GM12865 (cell line): ENCODE measurements at places on chromosomes 3 and 15.

- DNase-seq, result no peak
Observed at GRCh38 chr15:27797765-27798164, 301.4 kb downstream of the OCA2 start.

DNA sequence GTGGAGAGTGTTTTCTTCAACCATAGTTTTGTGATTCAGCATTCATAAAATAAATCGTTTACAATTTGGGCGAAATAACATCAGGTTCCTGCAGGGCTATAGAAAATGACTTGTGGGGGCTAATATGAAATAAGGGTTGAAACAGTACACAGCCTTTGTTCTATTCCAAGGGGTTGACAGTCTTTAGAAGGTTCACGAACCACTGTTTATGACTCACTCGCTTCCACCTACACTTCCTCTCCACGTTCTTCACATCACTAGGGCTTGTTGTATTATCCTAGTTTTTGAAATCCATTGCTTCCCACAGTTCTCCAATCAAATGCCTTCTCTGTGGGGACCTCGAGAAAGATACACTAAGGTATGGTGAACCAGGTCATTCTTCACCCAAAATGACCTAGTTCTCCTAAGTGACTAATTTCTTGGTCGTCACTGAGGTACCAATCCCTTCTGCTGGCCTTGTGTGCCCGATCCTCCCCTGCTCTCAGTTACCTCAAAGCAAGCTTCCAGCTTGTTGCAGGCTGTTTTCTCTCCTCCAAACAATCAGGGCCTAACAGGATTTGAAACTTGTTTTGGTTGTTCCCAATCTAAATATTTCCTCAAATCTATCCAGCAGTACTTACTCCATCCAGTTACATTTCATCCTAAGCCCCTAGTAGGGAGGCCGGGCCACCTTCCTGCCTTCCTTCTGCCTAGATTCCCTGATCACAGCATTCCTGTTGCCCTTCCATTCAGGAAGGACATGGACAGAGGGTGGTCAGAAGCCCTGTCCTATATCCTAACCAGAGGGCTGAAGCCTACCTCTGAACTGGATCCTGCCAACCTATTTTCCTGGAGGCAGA is 23.1 kb upstream of the TBL1XR1 start:
- DNase-seq, result no peak

- DNase-seq, result no peak
Observed at GRCh38 chr3:153169793-153170383, 7.9 kb downstream of the RAP2B start.

DNA sequence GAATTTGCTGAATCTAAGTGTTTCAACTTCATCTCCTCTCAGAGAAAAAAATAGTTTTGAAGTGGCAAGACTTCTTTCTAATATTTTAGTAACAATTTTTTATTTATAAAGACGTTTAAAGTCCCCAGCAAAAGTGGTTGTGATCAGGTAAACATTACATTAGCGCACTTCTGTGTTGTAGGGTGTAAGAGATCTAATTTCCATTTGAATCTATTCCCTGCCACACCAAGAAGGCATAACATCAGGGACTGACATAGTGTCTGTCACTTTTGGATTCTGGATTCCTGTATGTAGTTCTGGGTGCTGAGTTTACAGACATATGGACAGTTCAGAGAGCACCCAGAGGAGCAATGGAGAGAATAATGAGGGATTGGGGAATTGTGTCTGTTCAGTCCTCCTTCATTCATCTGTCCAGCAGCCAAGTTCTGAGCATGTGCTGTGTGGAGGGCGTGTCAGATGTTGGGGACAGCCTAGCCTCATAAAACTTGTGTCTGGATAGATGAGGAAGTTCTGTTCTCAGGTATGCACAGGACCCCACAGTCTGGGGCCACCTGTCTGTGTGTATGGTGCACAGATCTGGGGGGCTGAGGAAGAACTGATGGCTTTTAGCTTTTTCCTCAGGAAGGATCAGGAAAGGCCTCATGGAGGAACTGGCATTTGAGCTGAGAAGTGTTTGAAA is 65.6 kb downstream of the MAP2K5 start:
- DNase-seq, result no peak

GRCh38 chr15:74423431-74424257 is 10.1 kb downstream of the SEMA7A start:
- DNase-seq, result no peak

- peak; percentile 12 for DNase-seq
Observed at GRCh38 chr3:57434041-57434440, 110.1 kb downstream of the DNAH12 start.

- DNase-seq, result no peak
Observed at GRCh38 chr3:107394502-107394901, 17.3 kb downstream of the CCDC54 start.

DNA sequence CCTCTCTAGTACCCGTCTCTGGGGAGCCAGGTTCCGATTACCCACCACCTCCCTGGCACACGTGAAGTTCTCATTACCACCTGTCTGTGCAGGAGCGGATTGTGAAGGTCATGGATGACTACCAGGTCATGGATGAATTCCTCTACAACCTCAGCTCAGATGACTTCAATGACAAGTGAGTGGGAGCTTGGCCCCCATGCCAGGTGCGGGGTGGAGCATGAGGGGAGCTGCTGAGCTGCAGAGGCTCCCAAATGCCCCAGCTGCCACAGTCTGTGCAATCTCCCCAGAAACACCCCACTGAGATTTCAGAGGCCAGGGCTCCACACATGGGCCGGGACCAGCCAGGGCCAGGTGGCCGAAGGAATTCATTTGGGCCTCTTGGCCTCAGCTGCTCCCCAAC is 34.3 kb downstream of the DNAH1 start:
- no peak for DNase-seq

DNA sequence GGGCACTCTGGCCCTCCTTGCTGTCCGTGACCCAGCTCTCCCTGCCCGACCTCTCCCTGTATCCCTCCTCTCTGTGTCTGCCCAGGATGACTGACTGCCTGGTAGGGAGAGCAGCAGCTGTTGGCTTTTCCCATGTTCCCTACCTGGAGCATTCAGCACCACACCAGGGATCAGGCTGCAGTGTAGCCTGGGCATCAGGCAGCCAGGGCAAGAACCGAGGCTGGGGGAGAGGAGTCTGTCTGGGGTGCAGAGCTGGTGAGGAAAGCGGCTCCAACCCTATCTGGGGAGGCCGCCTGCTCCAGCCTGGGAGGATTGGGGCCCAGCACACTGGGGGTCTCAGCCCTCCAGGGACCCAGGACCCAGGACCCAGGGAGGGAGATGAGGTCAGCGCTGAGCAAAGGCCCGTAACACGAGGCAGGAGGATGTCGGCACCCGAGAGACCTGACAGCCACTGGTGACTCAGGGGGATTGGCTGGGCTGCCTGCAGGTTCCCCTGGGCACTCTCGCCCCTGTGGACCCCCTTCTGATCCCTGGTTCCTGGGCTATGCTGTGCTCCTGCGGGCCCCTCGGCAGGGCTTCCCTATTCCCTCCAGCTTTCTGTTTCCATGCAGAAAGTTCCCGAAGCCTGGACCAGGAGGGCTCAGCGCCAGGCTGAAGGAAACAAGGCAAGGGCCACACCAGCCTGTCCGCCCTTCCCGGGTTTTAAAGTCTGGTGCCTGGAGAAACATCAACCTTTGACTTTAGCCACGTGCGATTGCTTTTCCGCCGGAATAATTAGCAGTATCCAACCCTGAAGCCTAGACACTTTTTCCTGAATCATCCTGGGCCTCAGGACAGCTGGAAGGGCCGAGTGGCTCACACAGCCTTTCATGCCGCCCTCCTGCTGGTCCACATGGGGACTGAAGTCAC is 128.2 kb upstream of the MEF2A start:
- no peak for DNase-seq

DNA sequence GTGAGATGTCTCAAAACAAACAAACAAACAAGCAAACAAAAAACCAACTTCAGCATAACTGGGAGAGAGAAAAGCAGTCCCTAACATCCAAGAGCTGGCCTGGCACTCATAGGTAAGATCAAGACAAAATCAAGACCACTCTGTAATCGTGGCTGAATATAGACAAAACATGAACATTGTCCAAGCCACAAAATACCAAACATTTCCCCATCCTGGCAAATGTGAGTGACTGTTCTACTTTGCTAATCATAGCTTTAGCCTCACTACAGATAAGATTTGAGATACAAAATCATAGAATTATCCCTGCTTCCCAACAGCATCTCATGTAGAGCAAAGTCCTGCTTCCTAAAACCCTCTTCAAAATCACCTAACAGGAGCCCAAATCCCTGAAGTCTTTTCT is 116.7 kb upstream of the PRTG start:
- DNase-seq, result no peak

DNA sequence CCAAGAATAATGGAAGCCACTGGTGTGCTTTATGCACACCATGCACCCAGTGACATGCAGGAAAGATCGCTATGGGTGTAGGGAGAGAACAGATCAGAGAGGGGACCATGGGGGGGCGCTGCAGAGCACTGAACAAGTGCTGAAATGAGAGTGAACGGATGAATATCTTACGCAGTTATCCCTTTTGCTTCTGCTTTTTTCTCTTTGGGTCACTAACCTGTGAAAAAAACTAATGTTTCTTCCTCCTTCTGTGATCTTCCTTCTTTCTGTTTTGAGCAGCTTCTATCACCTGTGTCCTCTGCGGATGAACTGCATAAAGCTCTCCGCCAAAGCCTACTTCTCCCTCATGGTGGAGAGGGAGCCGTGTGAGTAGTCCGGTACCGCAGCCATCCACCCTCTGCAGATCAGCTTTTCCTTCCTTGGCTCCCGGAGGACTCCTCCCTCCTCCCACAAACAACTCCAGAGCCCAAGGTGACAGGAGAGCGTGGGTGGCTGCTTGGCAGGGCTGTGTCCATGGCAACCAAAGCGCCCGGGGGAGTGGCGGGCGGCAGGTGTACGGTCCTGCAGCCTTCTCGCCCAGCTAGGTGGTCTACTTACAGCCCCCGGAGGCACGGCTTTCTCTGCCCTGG is 106.2 kb downstream of the DGKG start:
- peak; percentile 57 for DNase-seq

GRCh38 chr3:4983739-4984510 is 4.7 kb downstream of the BHLHE40 start:
- peak; percentile 95 for DNase-seq

DNA sequence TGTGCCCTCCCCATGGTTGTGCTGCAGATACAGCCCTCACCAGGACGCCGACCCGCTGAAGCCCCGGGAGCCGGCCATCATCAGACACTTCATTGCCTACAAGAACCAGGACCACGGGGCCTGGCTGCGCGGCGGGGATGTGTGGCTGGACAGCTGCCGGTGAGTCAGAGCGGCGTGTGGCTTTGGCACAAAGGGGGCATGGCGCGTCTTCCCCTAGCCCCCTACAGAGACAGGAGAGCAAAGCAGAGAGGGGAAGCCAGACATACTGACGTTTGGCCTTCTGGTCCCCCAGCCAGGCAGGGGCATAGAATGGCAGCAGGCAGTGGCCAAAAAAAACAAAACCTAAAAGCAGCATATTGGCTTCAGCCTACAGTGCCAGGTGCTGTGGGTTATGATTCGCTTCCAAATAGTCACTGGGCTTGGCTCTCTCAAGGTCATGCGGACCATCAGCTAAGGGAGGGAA is 64.0 kb downstream of the MESD start:
- DNase-seq, result no peak

DNA sequence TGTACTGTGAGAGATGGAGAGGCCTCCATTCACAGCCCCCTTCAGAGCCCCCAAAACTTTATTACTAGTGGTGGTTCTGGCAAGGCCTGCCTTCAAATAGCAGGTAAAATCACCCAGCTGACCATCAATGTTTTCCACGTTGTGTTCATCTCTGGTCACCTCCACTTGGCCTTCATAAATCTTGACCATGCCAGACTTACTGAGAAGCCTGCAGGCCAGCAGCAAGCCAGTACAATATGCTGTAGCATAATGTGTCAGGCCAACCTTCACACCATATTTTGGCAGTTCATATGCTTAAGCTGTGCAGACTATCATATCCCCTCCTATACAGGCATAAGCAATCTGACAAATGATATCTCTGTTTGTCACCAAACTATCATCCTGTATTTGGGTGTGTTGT is 62.1 kb downstream of the ZNF621 start:
- no peak for DNase-seq

GRCh38 chr15:73539212-73540128 is 93.7 kb downstream of the NPTN start:
- no peak for DNase-seq

DNA sequence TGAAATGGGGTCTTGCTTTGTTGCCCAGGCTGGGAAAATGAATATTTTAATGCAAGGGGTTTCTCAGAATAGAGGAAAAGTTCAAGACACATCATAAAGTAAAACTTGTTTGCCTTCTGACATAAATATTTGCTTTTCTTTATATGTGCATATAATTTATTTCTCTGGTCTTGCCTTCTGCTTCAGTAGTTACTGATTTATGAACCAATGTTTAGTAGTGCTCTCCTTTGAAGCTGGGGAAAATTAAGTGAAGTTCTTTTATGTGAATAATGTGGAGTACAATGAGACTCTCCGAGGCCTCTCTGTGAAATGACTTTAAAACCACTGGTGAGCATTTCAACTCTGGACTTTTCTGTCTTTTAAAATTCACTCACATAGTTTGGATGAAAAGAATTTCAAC is 55.6 kb downstream of the MAGI1 start:
- no peak for DNase-seq

GRCh38 chr3:104596551-104596950 is 770.2 kb upstream of the ALCAM start:
- peak; percentile 71 for DNase-seq

- DNase-seq, result no peak
Observed at GRCh38 chr15:62591842-62592838, 427.1 kb upstream of the C2CD4B start.

GRCh38 chr3:27342267-27342666 is 26.9 kb downstream of the NEK10 start:
- no peak for DNase-seq

GRCh38 chr15:100926971-100927756 is 8.0 kb downstream of the LRRK1 start:
- peak; percentile 51 for DNase-seq

DNA sequence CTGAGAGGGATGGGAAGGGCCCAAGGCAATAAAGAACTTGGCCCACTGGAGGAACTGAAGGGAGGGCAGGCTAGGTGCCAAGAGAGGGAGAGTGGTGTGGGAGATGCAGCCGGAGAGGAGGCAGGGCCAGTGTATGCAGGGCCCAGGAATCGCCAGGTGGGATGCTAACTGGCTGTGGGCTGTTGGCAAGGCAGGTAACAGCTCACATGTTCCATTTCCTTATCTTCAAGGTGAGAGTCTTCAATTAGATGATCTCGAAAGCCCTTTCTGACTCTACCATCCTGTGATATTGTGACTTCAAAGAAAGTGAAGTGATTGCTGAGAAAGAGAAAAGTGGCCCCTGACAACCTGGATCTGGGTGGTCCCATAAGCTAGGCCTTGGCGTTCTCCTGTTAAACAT is 49.0 kb downstream of the CASR start:
- DNase-seq, result peak; percentile 22

- DNase-seq, result no peak
Observed at GRCh38 chr3:147299656-147300055, 106.7 kb downstream of the ZIC4 start.

DNA sequence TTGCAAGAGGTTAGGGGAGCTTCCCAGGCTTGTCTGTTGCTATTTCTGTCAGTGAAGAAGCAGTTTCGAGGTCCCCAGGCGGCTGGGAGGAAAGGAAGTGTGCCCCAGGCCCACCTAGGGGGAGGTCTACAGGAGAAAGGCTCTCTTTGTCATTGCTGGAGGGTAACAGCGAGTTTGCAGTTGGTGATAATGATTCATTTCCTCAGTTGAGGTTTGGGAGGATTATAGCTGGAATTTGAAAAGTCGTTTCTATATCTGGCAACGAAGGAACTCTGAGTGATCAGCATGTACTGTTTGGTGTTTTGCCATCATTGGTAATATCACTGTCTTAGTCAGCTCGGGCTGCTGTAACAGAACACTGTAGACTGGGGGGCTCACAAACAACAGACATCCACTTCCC is 65.5 kb upstream of the UBE3A start:
- no peak for DNase-seq
